ENCODE measurements at places on chromosomes 1 and 21. TPM values are rescaled to one million over a fixed set of nuclear protein-coding genes. Genes with fewer than 3 reads are reported as not detected.

The PLEKHG5 gene
- 4.4 TPM for total RNA-seq

The COL8A2 gene
- total RNA-seq = 24.3 TPM

The GIPC2 gene
- 0.33 TPM for total RNA-seq

The PKP1 gene
- under 0.01 TPM for total RNA-seq

The RRAGC gene
- total RNA-seq = 30.6 TPM

The MYOG gene
- total RNA-seq = not detected

The FCRL1 gene
- total RNA-seq = not detected

The ADAMTSL4 gene
- total RNA-seq = 21.5 TPM

The EFCAB14 gene
- 57.2 TPM for total RNA-seq

The CLDN17 gene
- total RNA-seq = not detected

Measured in smooth muscle cell of trachea (primary cell).